ENCODE measurements at places on chromosomes 2 and 18.

DNA sequence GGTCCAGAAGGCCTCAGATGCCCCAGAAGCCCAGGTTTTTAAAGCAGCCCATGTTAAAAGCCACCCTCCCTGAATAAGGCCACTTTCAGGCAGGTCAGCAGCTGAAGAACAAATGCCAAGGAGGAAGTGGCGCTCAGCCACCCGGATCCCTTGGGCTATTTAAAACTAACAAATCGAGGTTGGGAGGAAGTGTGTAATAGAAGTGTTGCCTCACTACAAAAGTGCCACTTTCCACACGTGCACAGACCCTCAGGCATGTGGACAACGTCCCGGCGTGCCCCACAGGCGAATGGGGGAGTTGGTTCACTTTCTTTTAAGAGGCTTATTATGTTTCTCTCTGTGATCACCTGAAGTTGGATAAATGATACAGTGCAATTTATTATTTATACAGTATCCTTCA lies 173.8 kb upstream of the SALL3 start:
- no peak for DNase-seq

DNA sequence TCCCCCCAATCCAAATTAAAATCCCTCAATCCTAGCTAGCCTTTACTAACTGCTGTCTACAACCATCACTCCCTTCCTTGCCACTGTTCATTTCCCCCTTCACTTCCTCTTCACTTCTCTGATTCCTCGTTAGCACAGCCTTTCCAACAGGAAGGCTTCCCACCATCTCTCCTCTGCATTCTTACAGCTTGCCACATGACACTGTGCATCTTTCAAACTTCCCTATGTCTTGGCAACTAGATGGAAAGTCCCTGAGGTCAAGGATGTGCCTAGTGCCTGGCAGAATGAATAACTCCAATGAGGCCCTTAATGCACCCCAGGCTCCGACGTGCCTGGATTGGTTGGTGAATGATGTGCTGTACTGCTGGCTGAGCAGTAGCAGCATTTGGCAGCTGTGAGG lies 15.2 kb downstream of the SAP130 start:
- no peak for DNase-seq

GRCh38 chr2:56102866-56103265 lies 80.9 kb upstream of the CCDC85A start:
- DNase-seq = no peak

GRCh38 chr2:24169023-24169422 lies 5.8 kb upstream of the FAM228A start:
- no peak for DNase-seq

DNA sequence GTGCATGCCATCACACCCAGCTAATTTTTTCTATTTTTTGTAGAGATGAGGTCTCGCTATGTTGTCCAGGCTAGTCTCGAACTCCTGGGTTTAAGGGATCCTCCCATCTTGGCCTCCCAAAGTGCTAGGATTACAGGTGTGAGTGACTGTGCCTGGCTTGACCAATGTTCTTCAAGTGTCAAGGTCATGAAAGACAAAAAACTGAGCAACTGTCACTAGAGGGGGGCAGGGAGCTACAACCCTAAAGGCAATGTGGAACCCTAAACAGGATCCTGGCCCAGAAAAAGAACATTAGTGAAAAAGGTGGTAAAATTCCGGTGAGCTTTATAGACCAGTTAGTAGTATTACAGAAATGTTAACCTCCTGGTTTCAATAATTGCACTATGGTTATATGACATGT lies 7.3 kb downstream of the MYO5B start:
- DNase-seq = no peak

All from vagina (tissue), 2 donors.